ENCODE measurements at places on chromosomes 3 and 15.

DNA sequence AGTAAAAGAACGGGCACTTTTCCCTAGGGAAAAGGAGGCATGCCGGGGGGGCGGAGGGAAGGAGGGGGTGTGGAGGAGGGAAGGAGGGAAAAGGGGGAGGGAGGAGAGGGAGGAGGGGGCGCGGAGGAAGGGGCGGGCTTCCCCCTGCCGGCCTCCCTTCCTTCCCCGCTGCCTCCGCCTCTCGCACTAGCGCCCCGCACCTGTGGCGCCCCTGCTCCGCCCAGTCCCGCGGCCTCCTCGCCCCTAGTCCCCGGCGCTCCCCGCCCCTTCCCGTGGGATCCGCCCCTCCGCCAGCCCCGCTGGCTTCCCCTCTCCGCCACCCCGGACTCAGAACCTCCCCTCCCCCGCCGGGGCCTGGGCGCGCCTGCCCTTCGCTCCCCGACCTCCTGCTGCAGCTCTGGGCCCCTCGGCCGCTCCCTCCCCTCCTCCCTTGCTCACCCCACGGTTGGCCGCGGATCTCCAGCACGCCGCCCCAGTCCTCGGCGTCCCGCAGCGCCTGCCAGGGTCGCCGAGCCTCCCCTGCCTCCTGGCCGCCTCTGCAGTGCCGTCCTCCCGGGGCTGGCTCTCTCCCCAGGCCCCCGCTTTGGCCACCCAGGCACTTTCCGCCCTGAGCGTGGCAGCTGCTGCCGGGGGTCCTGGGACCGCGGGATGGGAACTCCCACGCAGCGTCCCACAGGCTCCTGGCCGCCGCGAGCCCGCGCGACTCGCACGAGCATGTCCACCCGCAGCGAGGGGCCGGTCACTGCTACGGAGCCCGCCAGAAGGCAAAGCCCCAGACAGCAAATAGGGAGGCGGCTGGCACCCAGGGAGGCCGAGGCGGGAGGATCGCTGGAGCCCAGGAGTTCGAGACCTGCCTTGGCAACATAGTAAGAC lies 147.4 kb downstream of the TJP1 start:
- no peak for ATAC-seq

- ATAC-seq = no peak
Measured at GRCh38 chr15:27328186-27328585, 357.2 kb downstream of the GABRG3 start.

DNA sequence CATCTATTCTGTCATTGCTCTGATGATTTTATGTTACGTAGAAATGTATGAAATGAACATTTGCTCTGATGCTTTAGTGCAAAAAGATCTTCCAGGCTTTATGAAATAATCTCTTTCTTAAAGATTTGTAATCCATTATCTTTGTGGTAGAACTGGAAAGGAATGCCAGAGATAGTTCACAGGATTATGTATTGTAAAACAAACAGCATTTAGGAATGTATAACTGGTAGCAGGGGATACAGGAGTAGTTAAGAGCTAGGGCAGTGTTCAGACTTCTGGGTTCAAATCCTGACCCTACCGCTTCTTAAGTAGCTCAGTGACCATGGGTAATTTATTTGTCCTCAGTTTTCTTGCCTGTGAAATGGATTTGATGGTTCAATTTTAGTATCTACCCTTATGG lies 429.8 kb upstream of the TPM1 start:
- ATAC-seq = no peak

DNA sequence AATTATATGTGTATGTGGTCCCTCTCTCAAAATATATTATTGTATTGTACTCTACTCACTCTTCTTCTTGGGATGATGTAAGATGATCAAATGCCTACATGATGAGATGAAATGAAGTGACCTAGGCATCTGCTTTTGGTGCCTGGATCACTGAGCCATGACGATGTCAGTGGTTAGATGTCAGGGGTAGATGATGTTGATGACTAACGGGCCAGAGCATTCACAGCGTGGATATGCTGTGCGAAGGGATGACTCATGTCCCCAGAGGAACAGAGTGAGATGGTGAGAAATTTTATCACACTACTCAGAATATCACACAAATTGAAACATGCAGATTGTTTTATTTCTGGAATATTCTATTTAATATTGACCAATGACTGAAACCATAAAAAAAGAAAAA lies 233.9 kb upstream of the CADM2 start:
- peak; percentile 92 for ATAC-seq

- ATAC-seq = peak; percentile 57
Measured at GRCh38 chr15:38652183-38652794, 87.7 kb upstream of the RASGRP1 start.

DNA sequence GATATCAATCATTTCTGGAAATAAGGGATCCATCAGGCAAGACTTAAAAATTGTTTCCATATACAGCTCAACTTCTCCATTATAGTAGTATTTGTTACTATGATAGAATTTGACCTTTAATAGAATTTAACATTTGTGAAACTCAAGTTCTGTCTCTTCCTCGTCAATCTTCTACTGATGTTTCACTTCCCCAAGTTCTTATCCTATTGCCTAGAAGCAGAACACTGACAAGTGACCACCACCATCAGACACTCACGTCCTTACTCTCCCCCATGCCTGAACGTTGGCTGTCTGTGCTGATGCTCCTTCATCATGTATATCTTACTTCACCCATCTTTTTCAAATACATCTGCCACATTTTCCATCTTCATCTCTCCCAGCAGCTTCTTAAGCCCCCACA lies 26.6 kb upstream of the TAFA4 start:
- ATAC-seq = no peak

GRCh38 chr3:123081718-123082369 lies 15.0 kb downstream of the PDIA5 start:
- ATAC-seq = no peak

GRCh38 chr15:44045217-44045616 lies 149.9 kb downstream of the FRMD5 start:
- no peak for ATAC-seq

DNA sequence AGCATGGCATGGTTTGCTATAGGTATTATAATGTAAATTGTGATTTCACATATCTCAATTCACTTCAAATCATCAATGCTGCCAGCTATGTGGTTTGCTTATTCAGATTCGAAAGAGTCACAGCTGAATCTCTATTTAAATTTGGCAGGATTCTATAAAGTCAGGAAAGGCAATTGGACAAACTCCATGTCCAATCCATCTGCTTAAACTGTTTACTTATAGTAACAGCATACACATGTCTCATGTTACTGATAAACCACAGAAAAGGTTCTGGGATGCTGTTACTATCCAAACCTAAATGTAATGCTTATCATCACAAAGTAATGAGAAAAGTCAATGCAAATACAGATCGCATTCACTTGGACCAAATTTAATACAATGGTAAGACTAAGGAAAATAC lies 229.7 kb downstream of the ISL2 start:
- no peak for ATAC-seq

- ATAC-seq = peak; percentile 24
Measured at GRCh38 chr3:134685929-134686802, 35.3 kb upstream of the KY start.

DNA sequence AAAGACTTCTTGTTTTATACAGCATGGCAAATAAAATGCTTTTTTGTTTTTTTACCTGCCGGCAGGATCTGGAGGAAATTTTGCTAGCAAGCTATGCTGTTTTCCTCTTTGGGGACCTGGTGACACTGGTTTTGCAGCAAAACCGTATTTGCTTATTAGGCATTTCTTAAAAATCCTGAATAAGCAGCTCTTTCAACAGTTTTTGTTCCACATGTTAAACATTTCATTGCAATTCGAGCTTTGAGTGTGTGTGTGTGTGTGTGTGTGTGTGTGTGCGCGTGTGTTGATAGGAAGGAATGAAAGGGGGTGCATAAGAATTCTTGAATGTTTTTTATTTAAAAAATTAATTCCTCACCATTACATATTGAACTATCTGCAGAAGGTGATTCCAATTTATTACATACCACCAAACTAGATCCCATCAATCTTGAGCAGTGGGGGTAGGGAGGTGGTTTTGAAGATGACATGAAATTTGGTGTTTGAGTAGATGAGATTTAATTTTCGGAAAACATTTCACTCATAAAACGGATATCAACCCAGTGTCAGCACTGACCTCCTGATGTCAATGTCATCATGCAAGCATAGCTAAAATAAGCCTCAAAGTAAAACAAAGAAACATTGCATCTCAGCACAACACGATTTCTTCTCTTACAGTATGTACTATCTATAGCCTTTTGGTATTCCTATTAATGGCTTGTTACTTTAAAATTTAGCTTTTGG lies 17.3 kb downstream of the ZBTB38 start:
- ATAC-seq = no peak

- ATAC-seq = no peak
Measured at GRCh38 chr15:70093481-70094319, 4.0 kb downstream of the TLE3 start.

- no peak for ATAC-seq
Measured at GRCh38 chr15:61653110-61653509, 407.1 kb downstream of the VPS13C start.

DNA sequence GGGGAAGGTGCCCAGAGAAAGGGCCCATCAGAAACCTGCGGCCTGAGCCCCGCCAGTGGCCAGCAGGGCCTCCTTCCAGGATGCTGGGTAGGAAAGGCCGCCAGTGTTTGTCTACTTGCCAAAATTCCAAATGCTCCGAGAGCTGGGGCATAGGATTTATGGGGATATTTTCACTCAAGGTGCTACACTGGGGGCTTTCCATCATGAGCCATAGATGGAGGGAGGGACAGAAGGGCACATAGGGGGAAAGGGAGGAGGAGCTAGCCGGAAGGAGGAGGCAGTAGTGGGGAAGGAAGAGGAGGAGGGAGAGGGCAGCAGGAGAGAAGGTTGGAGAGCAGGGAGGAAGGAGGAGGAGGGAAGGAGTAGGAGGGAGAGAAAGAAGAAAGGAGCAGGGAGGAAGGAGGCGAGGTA lies 494.7 kb upstream of the PROK2 start:
- no peak for ATAC-seq

DNA sequence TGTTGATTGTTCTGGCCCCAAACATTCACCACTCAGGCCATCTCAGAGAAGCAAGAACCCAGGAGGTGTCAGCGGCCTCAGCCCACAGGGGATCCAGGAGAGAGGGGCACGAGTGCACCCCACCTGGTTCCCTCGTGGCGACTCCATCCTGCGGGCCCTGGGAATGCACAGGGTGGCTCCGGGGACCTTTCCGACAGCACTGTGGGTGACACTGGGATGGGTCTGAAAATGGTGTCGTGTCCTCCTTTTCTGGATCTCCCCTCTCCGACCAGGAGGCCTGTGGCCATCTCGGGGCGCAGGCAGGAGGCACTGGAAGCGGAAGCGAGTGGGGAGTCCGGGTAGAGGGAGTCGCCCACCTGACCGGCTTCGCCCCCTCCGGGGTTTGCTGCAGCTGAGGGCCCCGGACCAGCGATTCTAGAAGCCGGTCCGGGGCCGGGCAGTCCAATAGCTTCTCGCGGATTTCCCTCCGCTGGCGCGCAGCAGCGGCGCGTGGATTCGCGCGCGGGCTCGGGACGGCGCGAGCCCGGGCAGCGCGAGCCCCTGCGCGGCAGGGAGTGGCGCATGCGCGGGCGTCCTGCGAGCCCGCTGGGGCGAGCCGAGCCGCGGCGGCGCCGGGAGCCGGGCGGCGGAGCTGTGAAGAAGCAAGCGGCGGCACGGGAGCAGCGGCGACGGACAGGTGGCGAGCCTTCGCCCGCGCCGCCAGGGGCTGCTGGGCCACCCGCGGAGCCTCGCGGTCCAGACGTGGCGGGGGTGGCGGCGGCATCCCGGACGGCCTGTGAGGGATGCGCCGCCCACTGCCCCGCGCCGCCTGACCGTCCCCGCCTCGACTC lies at the start of gene DOCK3:
TSS of gene DOCK3 (plus strand) at position 579 of the 830 bp plus-strand sequence. CDS start 337 bp downstream, outside the sequence.
- ATAC-seq = peak; percentile 83

- no peak for ATAC-seq
Measured at GRCh38 chr3:128498127-128498626, 5.2 kb upstream of the GATA2 start.

DNA sequence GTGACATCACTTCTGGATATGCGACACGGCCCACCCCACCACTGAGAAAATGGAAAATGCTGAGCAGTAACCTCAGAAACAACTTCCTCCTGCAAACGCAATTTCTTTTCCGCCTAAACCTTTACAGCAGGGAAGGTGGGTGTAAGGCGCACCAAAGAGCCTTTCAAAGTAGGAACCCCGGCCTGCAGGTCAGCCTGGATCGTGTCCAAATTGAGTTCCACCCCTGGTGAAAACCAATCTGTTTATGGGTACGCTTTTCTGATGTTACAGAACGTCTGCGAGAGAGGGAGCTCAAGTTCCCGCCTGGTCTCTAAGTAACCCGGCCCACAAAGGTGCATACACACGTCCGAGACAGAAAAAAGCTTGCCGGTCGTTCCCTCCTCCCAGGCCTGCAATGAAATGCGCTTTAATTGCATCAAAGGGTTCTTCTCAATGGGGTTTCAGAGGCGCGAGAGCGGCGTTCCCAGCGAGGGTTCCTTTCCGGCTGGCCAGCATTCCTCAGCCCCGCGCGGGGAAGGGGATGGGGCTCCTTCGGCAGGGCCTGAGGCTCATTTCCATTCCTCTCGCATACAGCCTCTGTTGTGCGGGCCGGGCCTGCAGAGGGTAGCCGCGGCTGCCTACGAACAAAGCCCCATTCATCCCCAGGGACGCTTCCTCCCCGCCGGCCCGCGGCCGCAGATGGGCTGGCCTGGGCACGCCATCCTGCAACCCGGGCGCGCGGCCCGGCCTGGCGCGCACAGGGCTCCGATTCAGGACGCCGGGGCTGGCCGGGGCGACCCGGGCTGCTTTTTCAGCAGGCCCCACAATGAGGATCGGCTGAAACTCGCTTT lies 138.1 kb downstream of the TMCO5A start:
- ATAC-seq = peak; percentile 79

GRCh38 chr15:53836618-53837017 lies 77.2 kb upstream of the WDR72 start:
- ATAC-seq = no peak

DNA sequence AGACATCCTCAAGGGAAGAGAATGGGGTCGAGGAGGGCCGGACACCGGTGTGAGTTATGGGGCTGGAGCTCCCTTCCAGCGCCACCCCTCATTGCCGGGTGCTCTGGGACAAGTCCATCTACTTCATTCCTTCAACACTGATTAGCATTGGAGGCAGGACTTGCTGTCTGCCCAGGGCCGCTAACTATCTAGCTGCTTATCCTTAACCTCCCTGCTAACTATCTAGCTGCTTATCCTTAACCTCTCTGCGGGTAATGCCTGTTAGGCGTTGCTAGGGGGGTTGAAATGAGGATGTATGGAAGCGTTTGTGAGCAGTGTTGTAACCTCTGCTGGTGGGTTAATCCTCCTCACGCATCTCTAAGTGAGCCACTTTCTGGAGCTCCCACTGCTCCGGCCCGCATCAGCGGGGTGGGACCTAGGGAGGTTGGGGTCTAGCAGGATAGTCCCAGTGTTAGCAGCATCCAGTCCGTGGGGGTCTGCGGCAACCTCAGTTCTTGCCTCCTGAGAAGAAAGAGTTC lies 10.9 kb upstream of the CHAC1 start:
- no peak for ATAC-seq

- no peak for ATAC-seq
Measured at GRCh38 chr3:126979046-126979628, 3.8 kb upstream of the PLXNA1 start.
